GF-D8 (cell line): ENCODE measurements at places on chromosomes 11 and 22.

DNA sequence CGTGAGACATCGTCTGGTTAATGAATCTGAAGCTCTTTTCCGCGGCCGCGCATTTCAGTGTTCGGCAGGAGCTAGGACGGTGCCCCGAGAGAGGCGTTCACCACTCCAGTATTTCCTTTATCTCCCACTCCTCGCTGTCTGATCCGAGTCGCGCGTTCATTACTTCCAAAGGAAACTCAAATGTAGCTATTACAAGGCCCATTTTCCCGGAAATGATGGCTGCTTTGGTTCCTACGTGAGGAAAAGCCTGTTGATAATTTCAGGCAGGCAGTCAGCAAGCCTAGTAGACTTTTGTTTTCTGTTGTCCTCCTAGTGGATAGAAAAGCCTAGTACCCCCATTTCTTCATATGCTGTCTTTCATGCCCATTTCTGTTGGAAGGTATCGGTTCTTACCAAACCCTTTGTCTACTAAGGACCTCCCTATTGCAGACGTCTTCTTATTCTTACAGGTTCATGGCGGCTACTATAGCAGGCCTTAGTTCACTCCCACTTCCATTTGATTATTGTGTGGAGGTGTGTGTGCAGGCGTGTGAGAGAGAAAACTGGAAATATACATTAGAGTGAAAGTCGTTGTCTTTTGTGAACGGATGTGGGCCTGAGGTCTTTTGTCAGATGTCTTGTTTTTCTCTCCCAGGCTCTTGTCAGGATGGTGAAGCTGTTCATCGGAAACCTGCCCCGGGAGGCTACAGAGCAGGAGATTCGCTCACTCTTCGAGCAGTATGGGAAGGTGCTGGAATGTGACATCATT is 737 bp downstream of the RBM4 start:
- DNase-seq, result no peak

DNA sequence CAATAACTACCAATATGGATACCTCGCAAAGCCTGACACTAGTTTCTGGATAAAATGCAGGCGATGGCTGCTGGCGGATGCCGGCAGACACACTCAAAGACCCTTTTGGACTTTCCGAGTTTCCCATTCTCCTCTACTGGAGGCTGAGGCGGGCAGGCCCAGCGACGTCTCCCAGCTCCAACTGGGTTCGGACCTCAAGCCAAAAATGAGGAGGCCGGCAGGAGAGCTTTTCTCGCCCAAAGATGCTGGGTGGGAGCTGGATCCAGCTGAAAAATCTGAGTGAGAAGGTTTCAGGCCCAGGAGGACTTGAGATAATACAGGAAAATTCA is 428 bp upstream of the FEZ1 start:
- no peak for DNase-seq

DNA sequence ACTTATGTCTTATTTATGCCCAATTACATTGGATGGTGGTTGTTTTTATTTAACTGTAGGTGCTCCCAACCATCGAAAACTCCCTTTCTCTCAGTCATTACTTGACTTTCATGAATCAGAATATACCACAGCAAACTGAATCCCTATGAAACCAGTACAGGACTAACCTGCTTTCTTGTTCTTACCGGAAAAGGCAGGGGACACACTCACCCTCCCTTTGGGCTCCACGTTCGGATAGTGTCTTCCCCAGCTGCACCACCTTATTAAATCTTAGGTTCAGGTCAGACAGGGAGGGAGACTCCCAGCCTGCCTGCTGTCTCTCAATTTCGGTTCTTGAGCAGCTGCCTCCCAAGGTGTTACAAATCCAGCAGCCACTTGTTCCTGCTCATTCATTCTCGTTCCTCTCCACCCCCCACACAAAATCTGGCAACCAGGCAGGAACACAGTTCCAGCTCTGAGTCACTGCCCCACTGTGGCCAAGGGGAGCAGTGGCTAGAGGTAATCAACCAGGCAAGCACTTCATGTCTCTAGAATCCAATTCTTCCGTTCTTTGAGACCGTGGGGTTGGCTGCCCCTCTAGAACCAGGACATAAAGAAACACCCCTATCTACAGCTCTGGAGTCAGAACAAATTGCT is 133.0 kb downstream of the PLEKHA7 start:
- no peak for DNase-seq

DNA sequence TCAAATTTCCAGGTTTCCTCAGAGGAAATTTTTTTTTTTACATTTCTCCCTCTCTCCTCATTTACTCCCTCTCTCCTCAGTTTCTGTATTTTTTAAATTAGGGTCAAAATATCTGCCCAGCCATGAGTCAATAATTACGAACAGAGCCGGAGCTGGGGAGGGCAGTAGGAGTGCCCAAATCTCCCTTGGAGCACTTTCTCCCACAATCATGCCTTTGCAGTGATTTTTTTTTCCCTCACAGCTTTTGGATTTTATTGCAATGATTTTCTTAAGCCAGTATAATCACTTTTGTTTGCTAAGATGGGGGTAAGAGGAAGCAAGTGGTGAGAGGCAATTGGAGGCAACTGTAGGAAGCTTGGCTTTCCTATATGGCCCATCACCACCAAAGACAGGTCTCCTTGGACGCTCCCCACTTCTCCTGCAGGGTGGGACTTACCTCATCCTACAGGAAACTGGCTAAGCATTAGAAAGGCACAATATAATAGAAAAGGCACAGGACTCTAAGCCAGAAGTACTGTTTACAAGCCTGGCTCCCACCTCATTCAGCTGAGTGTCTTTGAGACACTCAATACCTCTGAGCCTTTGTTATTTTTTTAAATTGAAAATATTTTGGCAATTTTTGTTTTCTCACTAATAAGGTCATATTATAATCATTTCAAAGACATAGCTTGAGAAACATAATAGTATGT is 192.6 kb upstream of the PITPNB start:
- no peak for DNase-seq

- no peak for DNase-seq
Observed at GRCh38 chr11:6415797-6416196, 3.1 kb downstream of the APBB1 start.

DNA sequence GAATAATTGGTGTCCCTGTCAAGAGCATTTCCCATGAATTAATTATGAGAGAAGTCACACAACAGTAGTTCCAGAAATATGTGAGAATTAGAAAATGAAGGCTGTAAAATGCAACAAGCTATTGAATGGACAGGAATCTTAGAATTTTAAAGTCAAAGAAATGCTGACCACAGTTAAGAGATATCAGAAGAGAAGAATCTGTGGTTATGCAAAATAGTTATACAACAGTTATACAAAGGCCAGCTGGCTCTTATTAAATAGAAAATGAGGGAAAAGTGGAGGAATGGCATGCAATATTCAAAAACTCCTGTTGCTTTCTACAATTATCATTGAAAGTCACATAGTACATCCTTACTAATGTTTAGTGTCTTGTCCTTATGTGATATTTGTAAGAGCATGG is 27.4 kb downstream of the CASP12 start:
- DNase-seq, result no peak

- DNase-seq, result no peak
Observed at GRCh38 chr11:85755701-85756100, 55.2 kb downstream of the SYTL2 start.

GRCh38 chr22:42470366-42471082 is 38.3 kb upstream of the NFAM1 start:
- DNase-seq, result no peak

GRCh38 chr11:69301455-69302401 is 7.8 kb downstream of the MYEOV start:
- no peak for DNase-seq

DNA sequence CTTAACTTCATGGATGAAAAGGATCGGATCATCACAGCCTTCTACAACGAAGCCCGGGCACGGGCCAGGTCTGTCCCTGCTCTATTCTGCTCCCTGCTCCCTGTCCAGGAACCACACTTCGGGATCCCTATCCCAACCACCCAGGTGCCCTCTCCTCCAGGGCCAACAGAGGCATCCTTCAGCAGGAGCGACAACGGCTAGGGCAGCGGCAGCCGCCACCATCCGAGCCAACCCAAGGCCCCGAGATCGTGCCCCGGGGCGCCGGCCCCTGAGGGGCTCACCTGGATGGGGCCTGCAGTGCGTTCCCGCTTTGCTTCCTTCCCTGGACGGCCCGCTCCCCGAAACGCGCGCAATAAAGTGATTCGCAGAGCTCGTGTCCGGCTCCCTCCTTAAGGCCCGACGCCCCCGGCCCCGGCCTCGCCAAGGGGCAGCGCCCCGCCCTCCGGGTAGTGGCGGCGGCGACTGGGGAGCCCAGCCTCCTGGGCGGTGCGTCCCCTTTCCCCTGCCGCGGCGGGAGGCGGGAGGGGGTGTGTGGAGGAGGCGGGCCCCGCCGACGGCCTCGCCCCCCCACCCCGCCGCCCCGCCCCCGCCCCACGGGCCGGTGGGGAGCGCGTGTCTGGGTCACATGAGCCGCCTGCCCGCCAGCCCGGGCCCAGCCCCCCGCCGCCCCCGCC is at the start of gene VEGFB:
Gene VEGFB (plus strand): TSS at position 672 of the 674 bp plus-strand sequence. CDS start 250 bp downstream, outside the sequence.
- no peak for DNase-seq

GRCh38 chr22:30636226-30637077 is 871 bp downstream of the SLC35E4 start:
- DNase-seq, result no peak

DNA sequence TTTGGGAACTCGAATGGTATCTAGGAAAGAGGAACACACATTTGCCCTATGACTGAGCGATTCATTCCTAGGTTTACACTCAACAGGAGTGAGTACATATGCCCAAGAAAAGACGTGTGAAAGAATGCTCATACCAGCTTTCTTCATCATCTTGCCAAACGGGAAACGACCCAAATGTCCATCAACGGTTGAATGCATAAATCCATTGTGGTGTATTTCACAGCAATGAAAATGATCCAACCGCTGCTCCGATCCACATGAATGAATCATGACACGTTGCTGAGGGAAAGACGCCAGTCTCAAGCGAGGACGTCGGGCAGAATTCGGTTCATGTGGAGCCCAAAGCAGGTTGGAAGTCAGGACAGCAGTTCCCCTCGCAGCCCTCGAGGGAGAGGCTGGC is 71.5 kb downstream of the CYTH4 start:
- no peak for DNase-seq

- peak; percentile 60 for DNase-seq
Observed at GRCh38 chr11:66126808-66127555, 56.9 kb downstream of the PACS1 start.
